GM18507 (cell line): ENCODE measurements at places on chromosomes 6 and 20.

DNA sequence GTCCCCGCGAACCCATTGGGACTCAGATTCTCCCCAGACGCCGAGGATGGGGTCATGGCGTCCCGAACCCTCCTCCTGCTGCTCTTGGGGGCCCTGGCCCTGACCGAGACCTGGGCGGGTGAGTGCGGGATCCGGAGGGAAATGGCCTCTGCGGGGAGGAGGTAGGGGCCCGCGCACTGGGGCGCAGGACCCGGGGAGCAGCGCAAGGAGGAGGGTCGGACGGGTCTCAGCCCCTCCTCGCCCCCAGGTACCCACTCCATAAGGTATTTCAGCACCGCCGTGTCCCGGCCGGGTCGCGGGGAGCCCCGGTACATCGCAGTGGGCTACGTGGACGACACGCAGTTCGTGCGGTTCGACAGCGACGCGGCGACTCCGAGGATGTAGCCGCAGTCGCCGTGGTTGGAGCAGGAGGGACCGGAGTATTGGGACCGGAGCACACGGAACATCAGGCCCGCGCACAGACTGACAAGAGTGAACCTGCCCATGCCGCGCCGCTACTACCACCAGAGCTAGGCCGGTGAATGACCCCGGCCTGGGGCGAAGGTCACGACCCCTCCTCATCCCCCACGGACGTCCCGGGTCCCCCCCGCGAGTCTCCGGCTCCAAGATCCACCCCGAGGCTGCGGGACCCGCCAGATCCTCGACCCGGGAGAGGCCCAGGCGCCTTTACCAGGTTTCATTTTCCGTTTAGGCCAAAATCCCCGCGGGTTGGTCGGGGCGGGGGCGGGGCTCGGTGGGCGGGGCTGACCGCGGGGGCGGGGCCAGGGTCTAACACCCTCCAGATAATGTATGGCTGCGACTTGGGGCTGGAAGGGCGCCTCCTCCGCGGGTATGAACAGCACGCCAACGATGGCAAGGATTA, 15.7 kb upstream of the HLA-A start:
- peak; percentile 39 for DNase-seq

DNA sequence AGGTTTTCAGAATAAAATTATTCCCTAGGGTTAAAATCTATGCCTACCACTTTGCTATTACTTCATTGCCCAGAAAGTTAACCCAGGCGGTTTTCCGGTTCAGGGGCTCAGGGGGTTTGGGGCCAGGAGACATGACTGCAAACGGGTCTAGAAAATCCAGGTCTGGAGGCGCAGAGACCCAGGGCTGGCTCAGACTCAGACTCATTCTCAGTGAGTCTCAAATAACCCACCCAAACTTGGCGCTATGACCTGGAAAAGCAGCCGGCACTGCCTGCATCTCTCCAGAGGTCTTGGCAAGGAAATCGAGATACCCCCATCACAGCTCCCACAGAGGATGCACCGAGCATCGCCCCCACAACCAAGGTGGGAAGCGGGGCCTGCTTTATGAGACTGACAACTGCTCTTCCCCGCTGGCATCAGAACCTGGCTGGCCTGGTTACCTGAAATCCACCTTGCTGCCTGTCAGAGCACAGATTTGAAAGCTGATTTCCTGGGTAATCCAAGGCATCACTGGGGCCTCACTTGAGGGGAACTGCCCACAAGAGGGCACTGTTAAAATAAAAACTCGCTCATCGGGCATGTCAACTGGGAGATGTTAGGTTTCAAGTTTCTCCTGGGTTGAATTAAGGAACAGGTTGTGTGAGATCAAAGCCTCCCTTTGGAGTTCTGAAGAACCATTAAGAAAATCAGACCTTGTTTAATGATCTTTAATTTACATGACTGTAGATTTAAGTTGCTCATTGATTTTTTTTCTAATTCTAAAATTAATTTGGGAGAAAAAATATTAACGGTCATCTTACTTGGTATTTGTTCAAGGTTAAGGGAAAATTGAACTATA, 55.1 kb downstream of the KIF16B start:
- peak; percentile 15 for DNase-seq

DNA sequence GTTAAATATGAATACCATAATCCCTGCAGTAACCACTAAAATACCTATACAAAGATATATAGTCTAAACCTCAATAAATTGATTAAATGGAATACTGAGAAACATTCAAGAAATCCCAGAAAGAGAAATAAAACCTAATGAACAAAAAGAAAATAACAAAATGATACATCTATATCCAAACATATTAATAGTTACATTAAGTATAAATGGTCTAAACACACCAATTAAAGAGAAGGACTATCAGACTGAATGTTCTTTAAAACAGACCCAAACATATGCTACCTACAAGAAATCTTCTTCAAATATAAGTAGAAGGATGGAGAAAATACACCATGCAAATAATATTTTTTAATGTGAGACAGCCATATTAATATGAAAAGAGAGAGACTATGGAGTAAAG, 22.0 kb downstream of the NINL start:
- no peak for DNase-seq

- no peak for DNase-seq
These were observed 15.4 kb downstream of the FOXC1 start for GRCh38 chr6:1624851-1625781.

GRCh38 chr6:150494241-150494640, 105.4 kb upstream of the PLEKHG1 start:
- DNase-seq: no peak

- DNase-seq: no peak
These were observed 38.0 kb downstream of the CD40 start for GRCh38 chr20:46156065-46156464.

GRCh38 chr20:9319687-9320384, 194.6 kb upstream of the LAMP5 start:
- no peak for DNase-seq

DNA sequence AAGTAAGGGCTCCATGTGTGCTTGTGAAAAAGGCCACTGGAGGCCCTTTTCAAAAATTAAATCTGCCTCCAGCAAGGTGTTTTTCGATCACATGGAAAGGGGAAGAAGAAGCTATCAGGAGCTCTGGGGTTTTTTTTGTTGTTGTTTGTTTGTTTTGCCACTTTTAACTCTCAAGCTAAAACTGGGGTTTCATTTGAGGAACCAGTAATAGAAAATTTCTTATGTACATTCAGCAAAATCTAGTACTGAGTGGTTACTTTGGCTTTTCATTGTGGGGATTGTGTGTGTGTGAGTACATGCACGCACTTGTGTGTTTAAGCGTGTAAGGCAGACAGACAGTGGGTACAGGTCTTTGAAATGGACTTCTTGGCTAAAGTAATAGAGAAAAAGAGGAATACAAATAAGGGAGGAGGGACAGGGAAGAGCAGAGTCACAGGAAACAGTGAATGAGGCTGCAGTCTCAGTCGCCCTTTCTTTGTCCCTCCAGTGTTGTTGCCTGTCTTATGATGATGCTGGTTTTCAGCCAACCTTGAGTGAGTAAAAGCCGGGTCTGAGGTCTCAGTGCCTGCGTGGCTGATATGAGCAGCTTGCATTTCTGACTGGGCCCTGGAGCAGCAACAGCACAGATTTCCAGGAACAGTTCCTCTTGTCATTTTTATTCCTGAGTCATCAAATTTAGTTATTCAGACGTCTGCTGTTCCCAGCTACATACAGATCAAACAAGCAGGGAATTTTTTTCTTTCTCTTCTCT, 26.2 kb downstream of the SLC16A10 start:
- DNase-seq: no peak

DNA sequence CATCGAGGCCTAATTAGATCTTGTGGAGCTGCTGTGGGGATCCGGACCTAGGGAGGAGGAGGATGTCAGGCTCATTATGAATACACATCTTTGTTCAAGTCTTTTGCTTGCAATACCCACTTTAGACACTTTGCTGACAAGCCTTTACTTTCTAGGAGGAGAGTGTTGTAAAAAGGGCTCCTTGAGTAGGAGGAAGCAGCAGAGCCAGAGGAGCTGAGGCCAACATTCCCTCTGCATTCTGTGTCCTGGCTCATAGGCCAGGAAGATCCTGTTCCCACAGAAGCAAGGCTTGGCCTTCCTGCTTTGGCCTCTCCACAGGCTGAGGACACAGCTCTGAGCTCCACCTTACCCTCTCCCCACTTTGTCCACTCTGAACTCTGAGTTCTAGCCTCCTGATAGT, 67.1 kb downstream of the TPD52L1 start:
- no peak for DNase-seq

DNA sequence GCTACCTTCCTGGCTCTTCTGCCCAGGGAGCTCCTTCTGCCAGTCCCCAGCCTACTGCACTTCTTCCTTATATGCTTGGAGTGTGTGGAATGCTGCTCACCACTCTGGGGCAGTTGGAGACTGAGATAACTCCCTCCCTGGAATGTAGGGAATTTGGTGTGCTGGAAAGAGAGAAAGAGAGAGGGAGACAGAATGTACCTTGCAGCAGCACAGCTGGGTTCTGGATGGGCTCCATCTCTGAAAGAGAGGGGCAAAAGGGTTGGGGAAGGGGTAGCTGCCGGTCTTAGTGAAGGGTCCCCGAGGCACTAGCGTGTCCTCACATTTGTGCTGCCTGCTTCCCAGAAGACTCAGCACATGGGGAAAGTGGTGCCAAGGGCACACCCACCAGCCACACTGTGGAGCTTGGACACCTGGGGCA, 40.2 kb upstream of the DDR1 start:
- no peak for DNase-seq

DNA sequence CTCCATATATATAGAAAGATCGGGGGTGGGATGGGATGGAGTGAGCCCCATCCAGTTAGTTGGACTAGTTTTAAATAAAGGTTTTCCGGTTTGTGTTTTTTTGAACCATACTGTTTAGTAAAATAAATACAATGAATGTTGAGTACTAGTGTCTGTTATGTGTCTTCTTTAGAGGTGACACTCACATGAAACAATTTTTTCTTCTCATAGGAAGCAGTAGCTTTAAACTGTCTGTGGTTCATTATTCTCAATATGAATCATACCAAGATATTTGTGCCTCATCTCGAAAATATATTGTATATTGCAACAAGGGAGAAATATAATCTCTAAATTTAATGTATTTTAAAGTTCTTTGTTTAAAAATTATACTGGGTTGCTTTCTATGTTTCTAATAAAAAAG, 33.4 kb downstream of the HSF2 start:
- DNase-seq: no peak

- no peak for DNase-seq
These were observed 69.4 kb upstream of the NAA20 start for GRCh38 chr20:19947611-19948264.

GRCh38 chr6:2634139-2634964, 116.4 kb downstream of the MYLK4 start:
- DNase-seq: peak; percentile 65

GRCh38 chr20:50027611-50028105, 44.9 kb downstream of the SNAI1 start:
- DNase-seq: no peak

GRCh38 chr6:42740725-42741124, 5.2 kb downstream of the TBCC start:
- DNase-seq: no peak

GRCh38 chr6:22024973-22025467, 271.8 kb downstream of the PRL start:
- DNase-seq: no peak

- DNase-seq: no peak
These were observed 34.6 kb upstream of the CALHM6 start for GRCh38 chr6:116426551-116426950.

DNA sequence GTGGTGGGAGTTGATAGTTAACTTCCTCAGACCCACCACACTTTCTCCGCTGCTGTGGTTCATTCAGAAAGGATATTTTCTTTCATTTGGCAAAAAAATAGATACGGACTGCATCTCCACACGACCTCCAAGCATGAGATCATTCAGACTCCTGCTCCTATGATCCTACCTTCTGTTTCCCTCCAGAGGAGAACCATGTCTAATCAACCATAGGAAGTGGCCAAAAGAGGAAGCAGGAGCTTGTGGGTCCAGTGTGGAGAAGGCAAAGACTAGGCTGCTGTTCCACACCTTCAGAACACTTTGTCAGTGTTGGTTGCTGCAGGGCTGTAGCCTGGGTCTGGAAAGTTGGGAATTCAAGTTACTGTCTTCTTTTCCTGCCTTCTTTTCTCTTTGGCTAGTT, 10.6 kb upstream of the KIF13A start:
- no peak for DNase-seq

DNA sequence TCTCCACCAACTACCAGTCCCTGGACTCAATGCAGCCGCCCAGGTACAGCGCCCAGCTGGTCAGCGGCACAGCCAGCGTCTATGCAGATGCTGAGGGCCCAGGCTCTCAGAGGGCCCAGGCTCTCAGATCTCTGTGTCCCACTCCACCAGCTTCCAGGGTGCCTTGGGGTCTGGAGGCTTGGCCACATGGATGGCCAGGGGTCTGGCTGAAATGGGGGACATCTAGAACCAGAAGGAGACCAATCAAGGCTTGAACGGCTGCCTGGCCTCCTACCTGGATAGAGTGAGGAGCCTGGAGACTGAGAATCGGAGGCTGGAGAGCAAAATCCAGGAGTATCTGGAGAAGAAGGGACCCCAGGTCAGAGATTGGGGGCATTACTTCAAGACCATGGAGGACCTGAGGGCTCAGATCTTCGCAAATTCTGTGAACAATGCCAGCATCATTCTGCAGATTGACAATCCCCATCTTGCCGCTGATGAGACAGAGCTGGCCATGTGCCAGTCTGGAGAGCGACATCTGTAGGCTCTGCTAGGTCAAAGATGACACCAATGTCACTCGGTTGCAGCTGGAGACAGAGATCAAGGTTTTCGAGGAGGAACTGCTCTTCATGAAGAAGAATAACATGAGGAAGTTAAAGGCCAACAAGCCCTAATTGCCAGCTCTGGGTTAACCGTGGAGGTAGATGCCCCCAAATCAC, 44.1 kb upstream of the GRM4 start:
- DNase-seq: no peak

DNA sequence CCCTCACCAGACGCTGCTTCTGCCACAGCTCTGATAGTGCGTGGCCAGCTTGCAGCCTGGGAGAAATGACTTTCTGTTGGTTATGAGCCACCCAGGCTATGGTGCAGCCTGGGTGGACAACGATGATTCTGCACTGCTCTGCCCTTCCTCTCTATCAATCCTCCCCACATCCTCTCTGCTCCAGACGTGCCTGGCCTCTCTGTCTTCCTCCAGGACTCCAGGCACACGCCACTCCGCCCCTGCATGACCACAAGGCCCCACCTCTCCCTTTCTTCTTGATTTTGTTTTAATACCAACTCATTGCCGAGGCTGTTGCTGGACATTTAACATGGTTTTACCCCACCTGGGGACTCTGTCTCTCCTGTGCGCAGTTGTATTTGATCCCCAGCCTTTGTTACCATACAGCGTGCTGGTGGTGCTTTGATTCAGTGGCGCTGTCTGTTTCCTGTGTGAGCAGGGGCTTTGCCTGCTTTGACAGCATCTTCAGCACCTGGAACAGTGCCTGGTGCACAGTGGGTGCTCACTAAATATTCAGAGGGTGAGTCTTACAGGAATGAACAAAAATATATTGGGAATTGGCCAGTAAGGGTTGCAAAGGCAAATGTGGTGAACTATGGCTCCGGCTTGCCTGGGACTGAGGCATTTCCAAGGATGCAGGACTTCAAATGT, 280.9 kb downstream of the CDH26 start:
- DNase-seq: no peak

GRCh38 chr6:6586671-6587526, 1.6 kb upstream of the LY86 start:
- DNase-seq: peak; percentile 44
